ENCODE measurements at places on chromosomes 7 and 10.

- DNase-seq, result no peak
Observed at GRCh38 chr7:85699482-85699881, 512.6 kb upstream of the SEMA3D start.

- DNase-seq, result no peak
Observed at GRCh38 chr7:66683770-66684123, 55.1 kb downstream of the KCTD7 start.

DNA sequence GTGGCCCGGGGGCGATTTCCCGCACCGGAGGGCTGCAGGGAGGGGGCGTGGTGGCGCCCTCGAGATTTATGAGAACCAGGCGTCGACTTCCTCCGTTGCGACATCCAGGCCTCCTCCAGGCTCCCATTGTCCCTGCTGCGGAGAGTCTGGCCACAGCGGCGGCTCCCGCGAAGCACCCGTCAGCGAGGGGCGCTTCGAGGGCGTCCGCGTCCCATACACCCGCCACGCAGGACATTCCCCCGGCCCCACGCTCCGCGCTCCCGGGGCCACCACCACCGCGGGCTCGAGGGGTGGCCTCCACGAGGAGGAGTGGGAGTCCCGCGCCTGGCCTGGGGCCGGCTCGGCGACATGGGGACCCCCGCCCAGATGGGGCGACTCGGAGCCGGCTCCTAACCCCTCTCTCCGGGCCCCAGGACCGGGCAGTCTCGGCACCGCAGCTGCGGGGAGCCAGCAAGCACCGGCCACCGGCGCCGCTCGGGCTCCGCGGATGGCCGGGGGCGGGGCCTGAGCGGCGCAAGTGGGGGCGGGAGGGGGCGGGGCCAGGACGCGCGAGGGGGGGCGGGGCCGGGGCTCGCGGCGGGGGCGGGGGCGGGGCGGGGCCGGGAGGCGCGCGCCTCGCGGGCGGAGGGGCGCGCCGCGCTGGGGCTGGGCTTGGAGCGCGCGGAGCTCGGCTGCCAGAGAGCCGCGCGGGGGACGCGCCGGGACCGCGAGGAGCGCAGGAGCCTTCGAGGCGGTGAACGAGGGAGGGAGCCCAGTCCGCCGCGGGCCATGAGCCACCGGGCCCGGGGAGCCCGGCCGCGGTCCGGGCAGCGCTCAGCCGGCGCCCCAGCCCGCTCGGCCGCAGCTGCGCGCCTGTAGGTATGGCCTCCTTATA is at the start of gene SH2B2:
TSS of gene SH2B2 (plus strand) at position 632 of the 874 bp plus-strand sequence. CDS start 13,683 bp downstream, outside the sequence.
- peak; percentile 72 for DNase-seq

GRCh38 chr10:71475243-71475871 is 78.6 kb downstream of the CDH23 start:
- DNase-seq, result peak; percentile 11

- no peak for DNase-seq
Observed at GRCh38 chr10:133283931-133284330, 7.3 kb upstream of the ADAM8 start.

DNA sequence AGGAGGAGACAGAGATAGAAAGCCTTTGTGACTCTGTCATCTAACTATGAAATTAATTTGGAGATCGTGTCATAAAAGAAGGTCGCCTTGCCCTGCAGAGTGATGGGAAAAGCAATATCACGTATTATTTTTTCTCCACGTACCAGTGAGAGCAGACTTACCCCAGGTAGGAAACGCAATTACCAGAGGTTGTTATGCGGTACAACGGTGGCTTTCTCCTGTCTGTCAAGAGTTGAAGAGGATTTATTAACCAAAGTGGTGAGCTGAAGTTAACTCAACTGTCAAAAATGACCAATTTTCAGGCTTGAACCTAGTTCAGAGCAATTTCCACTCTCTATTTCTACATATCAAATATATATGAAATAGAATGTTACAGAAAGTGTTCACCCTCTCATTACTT is 282.6 kb upstream of the PFKP start:
- no peak for DNase-seq

GRCh38 chr10:60778971-60779796 is 906 bp downstream of the CDK1 start:
- DNase-seq, result no peak

DNA sequence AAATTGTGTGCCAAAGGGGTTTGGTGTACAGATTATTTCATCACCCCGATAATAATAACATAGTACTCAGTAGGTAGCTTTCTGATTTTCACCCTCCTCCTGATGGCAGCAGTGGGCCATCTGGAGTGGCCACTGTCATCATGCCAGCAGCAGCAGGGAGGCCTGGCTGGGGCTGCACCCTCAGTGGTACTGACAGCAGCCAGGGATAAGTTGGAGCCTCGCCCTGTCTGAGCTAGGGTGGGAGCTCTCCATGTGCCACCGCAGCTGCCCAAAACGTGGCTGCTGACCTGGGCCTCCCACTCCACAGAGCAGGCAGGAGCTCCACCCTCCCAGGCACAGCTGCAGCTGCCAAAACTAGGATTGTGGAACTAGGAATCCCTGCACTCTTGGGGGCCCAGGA is 700.8 kb upstream of the KCND2 start:
- no peak for DNase-seq
